A549 treated with AZD2906 at 1 μM for 4 hours (cell line): ENCODE measurements at places on chromosomes 12 and 14. TPM values are rescaled to one million over a fixed set of nuclear protein-coding genes. Genes with fewer than 3 reads are reported as not detected.

Gene NELL2
- 0.14 to 0.33 TPM (median 0.16 TPM) in 3 of 5 replicates, not detected in the others for total RNA-seq

Gene ENO2
- 29.0 to 33.1 TPM (median 32.0 TPM) in 5 replicates for total RNA-seq

Gene LTBR
- total RNA-seq, result 210 to 256 TPM (median 253 TPM) in 5 replicates

Gene OASL
- 1.8 to 3.6 TPM (median 2.5 TPM) in 5 replicates for total RNA-seq

Gene SDSL
- 24.5 to 31.5 TPM (median 27.4 TPM) in 5 replicates for total RNA-seq

Gene TTC6
- total RNA-seq, result 0.12 to 0.45 TPM (median 0.34 TPM) in 5 replicates

Gene BTBD6
- 31.1 to 45.1 TPM (median 41.8 TPM) in 5 replicates for total RNA-seq
